ENCODE measurements at places on chromosomes 2 and 18.

DNA sequence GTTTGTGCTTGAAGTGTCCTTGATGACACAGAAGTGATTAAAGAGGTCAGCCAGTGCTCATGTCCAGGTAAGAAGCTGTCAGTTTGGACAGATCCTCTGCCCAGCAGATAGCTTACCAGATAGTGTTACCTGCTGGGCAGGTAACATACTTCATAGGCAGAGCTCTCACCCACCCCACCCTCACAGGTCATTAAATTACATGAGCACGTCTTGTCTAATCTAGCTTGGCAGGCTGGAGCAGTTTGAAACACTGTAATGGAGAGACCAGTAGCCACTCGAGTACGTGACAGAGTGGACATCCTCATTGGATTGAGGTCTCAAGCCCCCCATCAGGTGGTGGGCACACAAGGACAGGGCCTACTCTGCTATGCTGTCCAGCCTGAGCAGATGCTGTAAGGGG is 27.1 kb downstream of the TTC32 start:
- DNase-seq = no peak

- no peak for DNase-seq
These were observed 17.6 kb upstream of the CHST9 start for GRCh38 chr18:27202741-27203140.

GRCh38 chr2:46893269-46893939 is 22.2 kb downstream of the MCFD2 start:
- no peak for DNase-seq

DNA sequence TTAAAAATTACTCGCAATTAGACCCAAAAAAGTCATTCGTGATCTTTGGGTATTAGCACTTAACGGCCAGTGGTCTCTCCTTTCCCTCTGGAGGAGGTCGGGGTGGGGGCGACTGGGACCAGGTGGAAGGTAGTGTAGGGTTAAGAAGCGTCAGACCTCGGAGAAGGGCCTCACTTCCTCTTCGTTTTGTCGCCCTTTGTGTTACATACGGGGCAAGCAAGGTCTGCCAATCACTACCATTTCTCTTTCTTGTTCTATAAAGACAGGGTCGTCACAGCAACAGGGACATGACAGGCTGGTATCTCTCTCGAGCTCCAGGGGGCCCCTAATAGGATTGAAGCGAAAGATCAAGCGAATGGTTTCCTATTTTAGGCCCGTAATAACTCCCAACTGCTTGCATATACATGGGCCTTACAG is 136.6 kb downstream of the INSIG2 start:
- DNase-seq = no peak

DNA sequence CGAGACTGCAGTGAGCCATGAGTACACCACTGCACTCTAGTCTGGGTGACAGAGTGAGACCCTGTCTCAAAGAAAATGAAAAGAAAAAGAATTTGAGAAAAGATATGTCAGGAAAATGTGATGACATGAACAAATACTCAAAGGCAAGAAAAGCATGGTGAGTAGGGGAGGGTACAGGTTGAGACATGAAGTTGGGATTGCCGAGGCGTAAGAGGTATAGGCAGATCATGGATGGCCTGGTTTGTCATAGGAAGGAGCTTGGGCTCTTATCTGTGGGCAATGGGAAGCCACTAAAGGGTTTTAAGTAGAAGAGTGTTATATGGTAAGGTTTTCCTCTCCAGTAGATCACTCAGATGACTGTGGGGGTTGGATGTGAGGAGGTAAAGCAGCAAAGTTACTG is 32.3 kb downstream of the SPAST start:
- no peak for DNase-seq

- no peak for DNase-seq
These were observed 62.9 kb downstream of the AFTPH start for GRCh38 chr2:64586883-64587481.

DNA sequence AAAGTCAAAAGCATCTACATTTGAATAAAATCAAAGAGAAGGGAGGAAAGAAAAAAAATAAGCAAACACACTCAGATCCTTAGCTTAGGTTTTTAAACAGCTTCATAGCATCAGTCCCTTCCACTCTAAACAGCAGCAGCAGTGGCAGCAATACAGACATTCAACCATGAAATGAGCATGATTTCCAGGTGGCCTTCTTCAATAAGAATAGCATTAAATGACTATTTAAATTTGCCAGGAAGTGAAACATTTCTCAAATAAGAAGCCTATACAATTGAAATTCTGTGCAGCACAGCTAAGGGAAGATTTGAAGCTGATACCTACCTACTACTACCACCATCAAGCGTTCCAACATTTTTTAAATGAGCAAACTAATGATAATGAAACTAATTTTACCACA is 138.1 kb upstream of the REG3G start:
- no peak for DNase-seq

DNA sequence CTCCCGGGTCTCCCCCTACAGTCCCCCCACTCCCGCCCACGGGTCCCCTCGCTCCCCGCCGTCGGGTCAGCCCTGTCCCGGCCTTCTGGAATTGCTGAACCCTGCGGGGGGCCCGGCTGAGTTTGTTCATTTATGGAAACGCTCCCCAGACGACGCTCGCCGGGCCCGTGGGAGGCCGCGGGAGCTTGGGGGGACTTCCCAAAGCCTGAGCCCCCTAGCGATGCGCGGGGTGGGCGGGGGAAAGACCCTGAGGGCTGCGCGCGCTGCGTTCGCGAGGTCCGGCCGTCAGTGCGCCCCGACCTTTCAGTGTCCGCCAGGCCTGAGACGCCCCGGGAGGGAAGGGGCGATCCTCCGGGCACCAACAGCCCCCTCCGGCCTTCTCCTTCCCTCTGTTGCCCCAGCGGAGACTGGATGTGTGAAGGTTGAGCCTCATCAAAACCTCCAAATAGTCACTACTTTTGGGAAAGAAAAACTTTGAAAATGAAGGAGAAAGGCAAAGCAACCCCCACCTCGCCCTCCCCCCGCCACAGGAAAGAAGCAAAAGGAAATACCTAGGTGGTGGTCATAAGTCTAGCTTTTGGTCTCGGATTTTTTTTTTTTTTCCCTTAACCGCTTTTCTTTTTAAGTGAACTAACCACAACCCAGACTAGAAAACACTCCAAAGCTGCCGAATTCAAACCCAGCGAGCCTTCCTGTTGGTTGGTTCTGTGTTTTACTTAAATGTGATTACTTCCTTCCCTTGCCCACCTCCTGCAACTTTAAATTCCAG is 509 bp upstream of the CYS1 start:
- no peak for DNase-seq

DNA sequence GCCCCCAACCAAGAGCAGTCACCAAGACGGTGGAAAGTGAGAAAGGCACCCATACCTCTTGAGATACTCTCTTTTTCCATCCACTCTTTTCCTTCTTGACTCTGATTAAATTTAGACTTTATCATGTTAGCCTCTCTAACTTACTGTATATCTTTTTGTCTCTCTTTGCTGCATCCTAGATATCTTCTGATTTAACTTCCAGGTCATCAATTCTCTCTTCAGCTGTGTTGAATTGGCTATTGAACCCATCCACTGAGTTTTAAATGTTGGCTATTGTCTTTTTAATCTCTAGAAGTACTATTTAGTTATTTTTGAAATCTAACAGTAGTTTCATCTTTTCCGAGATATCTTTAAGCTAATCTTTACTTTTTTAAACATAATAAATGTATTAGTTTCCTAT is 78.3 kb upstream of the MBOAT2 start:
- DNase-seq = no peak

DNA sequence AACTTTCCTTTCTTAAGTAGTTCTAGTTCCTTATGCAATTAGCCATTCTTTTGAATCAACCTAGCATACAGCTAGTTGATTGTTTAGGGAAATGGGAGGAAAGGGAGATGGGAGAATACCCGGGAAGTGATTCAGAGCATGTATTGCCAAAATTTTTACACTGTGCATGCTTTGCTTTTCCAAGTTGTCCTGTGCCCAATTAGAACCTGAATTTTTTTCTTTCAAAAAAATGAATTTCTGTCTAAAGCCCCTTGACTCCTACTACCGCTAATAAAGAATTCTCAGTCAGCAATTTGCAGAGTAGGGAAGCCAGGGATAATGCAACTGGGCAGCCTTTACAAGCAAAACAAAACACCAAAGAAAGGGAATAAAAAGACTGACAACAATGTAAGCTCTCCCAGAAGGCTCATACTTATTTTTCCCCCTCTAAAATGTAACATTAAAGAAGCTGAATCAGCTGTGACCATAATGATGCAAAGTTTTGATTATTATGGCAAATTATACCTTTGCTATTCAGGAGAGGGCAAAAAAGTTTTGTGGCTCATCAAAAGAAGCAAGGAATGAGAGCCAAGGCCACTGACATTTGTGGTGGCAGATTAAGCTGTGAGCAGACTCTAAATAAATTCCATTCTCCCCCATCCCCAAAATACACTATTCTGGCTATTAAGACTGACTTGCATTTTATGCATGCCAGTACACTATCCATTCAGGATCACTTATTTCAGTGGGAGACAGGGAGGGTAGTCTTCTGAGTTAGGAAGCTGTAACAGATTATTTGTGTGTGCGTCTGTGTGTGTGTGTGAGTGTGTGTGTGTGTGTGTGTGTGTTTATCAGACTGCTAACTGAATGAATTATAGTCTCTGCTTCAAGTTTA is 174.3 kb downstream of the ERBB4 start:
- no peak for DNase-seq

- DNase-seq = no peak
These were observed 211.4 kb upstream of the THUMPD2 start for GRCh38 chr2:39990335-39990900.

Measured in head of caudate nucleus (tissue), 42 donors.